Pulmonary artery endothelial cell (primary cell): ENCODE measurements at places on chromosomes 12 and 14.

DNA sequence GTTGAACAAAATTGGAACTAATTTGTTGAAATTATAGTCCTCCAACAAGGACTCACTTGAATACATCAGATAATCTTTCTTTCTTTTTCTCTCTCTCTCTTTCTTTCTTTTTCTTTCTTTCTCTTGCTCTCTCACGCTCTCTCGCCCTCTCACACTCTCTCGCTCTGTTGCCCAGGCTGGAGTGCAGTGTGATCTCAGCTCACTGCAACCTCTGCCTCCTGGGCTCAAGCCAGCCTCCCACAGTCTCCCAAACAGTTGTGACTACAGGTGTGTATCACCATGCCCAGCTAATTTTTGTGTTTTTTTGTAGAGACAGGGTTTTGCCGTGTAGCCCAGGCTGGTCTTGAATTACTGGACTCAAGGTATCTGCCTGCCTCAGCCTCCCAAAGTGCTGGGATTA is 22.8 kb downstream of the WDR20 start:
- DNase-seq, result no peak

DNA sequence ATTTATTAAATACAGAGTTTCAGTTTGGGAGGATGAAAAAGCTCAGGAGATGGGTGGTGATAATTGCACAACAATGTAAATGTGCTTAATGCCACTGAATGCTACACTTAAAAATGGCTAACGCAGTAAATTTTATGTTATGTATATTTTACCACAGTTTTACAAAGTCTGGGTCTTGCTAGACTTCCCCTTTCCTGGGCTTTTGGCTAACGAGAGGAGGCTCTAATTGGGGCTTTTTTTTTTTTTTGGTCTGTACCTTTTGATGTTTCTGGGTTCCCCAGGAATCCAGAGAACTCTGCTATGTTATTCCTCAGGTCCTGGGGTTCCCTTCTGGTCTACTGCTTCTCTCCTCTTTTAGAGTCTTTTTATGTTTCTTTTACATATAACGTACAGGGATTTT is 355.5 kb downstream of the CACNA1C start:
- DNase-seq, result no peak

GRCh38 chr14:97445367-97445766 is 648.2 kb downstream of the VRK1 start:
- no peak for DNase-seq

DNA sequence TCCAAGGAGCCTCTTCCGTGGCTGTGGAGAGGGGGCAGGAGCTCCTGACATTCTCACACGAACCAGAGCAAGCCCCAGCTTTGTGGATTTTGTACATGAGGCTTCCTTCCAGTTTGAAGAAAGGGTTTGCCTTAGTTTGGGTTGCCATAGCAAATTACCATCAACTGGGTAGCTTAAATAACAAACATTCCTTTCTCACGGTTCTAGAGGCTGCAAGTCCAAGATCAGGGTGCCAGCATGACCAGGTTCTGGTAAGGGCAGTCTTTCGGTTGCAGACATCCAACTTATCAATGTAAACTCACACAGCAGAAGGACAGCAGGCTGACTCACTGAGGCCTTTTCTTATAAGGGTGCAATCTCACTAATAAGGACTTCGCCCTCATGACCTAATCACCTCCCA is 25.9 kb upstream of the STAB2 start:
- no peak for DNase-seq

DNA sequence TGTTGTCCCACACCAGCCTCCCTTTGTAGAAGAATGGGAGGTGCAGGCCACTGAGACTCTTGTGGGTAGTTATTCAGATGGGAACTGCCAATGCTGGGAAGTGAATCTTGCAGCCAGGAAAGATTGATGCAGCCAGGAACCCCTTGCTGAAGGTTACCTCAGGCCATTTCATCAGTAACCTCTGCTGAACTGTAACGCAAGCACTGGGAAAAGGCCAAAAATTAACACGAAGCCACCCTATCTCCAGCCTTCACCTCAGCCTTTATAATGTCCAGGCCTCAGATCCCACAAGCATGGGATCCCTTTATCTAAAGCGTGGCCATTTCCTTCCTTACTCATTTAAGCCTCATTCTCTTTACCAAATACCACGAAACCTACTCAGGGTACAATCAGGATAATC is 211.1 kb downstream of the SPTSSA start:
- DNase-seq, result no peak

GRCh38 chr12:39451977-39452376 is 9.1 kb upstream of the KIF21A start:
- no peak for DNase-seq

DNA sequence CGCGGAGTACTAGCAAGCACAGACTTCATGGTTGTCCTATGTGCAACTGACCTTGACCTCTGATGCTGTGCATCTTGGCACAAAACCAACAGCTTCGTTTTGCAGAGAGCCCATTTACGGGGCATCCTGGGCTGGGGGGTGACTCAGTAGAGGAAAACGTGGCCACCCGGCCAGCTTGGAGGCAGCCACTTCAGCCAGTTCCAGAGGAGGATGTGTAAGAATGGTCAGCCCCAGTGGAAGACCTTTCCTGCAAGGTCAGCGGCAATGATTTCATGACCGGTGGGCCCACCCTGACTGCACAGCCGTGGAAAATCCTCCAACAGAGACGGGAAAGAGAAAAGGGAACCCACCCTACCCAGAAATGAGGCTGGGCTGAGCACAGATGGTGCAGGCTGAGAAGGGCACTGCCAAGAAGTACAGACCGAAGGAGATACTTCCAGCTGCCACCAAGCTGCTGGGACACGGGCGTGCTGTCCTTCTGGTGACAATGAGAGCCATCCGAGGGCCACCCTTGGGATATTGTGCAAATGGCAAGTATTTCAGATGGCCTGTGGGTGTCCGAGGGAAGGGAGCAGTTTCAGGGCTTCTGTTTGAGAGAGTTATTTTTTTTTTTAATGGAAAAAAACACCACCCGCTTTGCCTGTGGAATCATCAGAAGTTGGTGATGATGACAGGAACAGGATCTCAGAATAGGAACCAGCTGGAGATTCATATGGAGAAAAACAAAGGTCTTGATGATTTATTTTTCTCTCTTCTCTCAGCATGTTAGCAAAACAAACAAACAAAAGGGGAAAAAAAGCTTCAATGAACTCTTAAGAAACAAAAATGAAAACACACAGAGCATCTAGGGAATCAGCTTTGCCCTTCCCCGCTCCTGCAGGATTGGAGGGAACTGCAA is 120.2 kb upstream of the RFLNA start:
- no peak for DNase-seq

- DNase-seq, result no peak
Observed at GRCh38 chr12:114092981-114093380, 126.9 kb upstream of the RBM19 start.

- DNase-seq, result no peak
Observed at GRCh38 chr12:101829639-101830366, 956 bp downstream of the GNPTAB start.

DNA sequence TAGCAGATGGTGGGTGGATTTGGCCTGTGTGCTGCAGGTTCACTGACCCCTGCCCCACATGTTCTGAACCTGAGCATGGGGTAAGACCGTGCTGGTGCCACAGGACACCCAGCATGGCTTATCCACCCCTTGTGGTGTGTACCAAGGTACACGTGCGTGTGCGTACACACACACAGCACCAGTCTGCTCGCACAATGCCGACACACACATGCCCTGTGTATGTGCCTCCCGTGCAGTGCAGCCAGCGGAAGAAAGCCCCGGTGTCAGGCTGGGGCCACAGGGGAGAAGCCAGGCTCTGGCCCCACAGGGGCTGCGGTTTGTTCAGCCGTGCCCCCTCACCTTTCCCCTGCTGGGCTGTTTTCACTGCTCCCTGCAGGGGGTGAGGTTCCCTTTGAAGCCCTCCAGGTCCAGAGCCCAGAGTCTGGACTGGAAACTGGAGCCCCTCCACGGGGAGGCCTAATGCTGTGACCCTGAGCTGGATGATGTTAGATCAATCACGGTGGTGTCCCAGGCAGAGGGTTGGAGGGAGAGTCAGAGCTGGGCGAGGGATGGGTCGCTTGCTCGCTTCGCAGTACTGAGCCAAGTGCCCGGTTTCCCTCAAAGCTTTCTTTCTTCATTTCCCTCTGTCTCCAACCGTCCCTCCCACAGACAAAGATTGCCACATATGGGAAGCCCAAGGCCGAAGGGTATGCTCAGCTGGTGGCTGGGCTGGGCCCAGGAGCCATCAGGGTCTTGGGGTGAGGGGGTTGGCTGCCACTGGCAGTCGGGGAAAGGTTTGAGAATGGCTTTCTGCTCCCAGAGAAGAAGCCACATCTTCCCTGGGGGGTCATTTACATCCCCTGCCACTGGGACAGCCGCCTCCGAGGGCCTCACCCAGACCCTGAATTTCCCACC is 6.2 kb downstream of the DTX1 start:
- no peak for DNase-seq

GRCh38 chr14:104984056-104984894 is 1.3 kb upstream of the CLBA1 start:
- DNase-seq, result no peak

GRCh38 chr14:54650959-54651351 is 84.0 kb downstream of the SAMD4A start:
- no peak for DNase-seq

DNA sequence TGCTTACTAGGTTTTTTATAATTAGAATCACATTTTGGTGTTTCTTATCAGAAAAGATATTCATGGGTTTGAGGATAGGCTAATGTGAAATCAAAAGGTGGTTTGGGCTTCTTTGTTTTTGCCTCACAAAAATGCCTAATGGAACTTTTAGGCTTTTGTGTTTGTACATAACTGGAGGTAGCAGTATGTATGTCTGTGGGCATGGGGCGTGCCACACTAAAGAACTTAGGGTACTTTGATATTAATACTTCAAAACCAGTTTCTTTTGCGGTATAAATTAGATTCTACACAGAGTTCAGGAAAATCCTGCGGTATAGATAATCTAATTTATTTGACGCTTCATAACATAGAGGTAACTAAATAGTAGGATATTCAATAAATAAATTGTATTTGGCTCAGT is 1.9 kb downstream of the ETV6 start:
- no peak for DNase-seq

DNA sequence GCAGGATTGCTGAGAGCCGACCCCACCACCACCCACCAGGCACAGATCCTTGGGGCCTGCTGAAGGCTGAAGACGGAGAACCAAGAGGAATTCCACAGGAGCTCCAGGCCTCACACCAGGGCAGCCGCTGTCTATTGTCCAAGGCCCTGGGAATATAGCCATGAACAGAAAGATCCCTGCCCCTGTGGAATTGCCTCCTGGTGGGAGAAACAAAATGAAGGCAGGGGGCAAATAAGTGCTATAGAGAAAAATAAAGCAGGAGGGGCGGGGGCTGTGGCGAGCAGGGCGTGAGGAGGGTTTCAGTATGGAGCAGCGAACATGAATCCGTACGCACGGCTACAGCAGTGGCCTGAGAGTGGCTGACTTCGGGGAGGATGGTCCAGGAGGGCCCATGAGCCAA is 96.1 kb downstream of the EML1 start:
- no peak for DNase-seq

GRCh38 chr12:114316076-114316475 is 89.9 kb downstream of the TBX5 start:
- no peak for DNase-seq

- DNase-seq, result no peak
Observed at GRCh38 chr14:86756521-86757190, 1226.7 kb downstream of the FLRT2 start.

- no peak for DNase-seq
Observed at GRCh38 chr12:13358391-13358905, 161.9 kb downstream of the EMP1 start.

DNA sequence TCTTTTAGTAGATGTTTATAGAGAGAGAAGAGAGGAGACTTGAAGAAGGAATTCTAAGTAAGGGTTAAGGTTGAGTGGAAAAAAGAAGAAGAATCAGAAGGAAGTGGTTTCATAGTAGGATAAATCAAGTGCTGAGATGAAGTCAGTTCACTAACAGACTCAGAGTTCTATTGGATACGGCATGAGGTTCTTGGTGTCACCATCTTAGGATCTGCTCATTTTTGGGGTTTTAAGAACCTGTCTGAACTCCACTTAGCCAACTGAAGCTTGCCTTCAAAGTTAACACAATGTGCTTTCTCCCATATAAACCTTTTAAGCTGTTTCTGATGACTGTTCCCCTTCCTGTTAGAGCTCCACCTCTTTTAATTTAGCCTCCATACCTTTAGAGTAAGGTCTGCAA is 152.6 kb downstream of the PRKCH start:
- no peak for DNase-seq

GRCh38 chr14:79050787-79051727 is 880.9 kb downstream of the NRXN3 start:
- no peak for DNase-seq

- DNase-seq, result no peak
Observed at GRCh38 chr14:103451401-103451800, 66.2 kb downstream of the MARK3 start.

DNA sequence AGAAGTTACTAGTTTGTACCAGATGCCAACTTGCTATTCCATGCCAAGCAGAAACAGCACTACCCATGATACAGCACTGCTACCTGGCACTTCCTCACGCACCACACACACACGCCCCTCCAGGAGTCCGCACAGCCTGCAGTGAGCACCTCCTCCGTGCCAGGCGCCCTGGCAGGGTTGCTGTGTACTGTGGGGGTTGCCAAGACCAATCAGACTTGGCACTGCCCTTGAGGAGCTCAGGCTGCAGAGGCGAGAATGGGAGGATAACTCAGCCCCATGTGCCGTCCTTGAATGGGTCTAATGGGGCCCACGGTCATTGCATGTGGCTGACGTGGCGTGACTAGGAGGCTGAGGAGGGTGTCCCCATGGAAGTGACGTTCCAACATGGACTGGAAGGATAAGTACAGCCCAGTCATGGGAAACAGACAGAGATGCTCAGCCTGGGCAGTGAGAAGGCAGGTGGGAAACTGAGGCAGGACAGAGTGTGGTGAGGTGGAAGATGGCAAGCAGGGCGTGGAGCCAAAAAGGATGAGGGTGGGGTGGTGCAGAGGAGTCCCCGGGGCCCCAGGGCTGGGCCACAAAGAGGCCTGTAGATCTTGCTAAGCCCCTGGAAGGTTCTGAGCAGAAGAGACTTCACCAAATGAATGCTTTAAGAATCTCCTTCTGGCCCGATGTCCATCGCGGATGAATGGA is 65.3 kb upstream of the C14orf180 start:
- DNase-seq, result no peak

GRCh38 chr12:19203539-19204506 is 74.3 kb downstream of the PLEKHA5 start:
- DNase-seq, result no peak

DNA sequence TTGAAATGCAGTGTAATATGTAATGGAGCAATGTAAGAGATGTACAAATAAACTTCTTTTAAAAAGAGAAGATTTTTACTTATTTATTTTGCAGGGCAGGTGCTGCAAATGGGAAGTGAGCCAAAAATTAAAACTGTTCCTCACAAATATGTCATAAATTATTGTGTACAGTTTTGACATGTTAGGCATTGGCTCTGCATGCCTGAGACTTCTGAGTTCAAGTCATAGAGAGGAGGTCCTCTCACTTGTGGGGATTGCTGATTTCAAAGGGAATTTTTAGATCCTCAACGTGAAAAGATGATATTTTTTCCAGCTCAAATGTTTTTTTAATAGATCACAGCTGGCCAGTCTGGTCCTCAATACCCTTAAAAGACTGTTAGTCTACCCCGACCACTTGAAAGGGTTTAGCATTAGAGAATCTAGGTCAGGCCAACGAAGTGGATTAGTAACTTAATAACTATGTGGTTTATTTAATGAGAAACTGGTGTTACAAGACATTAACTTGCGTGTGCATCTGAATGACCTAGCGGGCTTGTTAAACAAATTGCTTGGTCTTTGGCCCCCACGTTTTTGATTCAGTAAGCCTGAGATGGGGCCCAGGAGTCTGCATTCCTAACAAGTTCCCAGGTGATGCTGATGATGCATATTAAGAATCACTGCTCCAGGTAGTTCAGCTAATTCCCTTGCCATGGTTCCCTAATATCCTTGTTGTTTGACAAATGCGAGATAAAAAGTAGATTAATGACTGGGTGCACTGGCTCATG is 30.9 kb upstream of the WDR89 start:
- DNase-seq, result no peak
